Activated effector memory CD4-positive, alpha-beta T cell treated with Interleukin-2 at 50 U/mL for 16 hours (primary cell): ENCODE measurements at places on chromosomes 12 and 14.
A peak's percentile ranks its signal among the peaks of the same experiment; 100 is the strongest.

DNA sequence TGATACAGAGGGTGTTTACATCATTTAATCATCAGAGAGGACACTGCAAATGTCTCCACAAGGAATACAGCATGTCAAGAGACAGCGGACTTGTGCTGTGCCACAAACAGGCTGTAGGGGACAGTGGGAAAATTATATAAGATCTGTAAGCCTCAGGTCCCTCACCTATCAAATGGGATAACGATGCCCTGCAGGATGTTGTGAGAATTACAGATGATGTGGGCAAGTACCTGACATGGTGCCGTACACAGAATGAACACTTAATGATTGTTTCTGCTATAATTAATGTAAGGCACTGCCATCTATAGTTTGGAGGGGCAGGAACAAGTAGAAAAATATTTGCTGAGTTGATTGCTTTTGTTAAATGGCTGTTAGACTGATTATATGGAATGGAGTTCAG is 81.9 kb upstream of the GTF2A1 start:
- DNase-seq: no peak

- no peak for DNase-seq
Observed at GRCh38 chr14:36176524-36176923, at the start of gene PTCSC3. PTCSC3 (minus strand) TSS chr14:36176722.

GRCh38 chr12:45034861-45035265 is 16.0 kb downstream of the DBX2 start:
- DNase-seq: no peak

DNA sequence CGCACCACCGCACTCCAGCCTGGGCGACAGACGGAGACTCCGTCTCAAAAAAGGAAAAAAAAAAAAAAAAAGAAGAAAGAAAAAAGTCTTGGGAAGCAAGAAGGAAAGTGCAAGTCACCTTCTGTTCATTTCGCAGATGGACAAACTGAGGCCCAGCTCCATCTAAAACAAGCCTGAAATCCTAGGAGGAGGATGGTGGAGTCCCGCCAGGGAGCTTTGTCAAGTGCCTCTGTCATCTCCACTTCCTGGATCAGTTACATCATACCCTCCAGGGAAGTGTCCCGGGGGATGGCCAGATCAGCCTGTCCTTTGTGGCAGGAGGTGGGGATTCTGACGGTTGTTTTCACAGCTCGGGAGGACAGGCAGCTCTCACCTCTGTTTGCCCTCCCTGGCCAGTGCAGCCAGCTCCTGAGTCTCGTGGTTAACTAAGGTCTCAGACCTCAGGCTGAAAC is 8.7 kb upstream of the SDSL start:
- no peak for DNase-seq

DNA sequence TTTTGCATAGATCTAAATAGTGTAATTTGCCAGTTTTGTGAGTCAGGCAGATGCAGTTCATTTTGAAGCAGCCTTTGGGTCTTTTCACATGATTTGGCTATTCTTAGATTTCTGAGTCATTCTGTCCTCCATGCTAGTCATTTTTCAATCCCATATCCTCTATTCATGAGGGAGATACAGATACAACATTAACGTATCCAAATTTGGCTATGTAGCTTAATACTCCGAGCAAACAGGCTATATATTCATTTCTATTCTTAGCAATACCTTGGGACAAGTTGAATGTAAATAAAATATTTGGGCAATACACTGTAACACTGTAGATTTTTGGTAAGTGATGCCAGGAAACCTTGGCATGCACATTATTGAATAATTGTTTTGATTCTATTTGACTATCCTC is 270.7 kb upstream of the PDE3A start:
- DNase-seq: no peak

DNA sequence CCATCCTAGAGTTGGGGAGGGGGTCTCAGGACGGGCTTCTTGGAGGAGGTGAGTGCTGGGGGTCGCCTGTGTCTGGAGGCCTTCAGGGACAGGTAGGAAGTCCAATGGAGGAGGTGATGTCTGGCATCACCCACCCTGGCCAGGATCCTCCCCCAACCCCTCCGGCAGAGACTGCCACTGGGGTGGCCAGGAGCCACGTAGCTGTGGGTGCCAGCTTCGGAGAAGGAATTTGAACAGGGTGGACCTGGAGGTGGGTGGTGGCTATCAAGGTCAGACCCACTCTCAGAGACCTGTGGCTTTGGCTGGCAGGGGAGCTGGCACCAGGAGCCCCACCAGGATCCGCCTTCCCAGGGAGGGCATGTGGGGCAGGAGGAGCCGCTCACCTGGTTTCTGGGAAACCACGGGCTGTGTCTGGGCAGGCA is 9.1 kb downstream of the CEP170B start:
- no peak for DNase-seq

GRCh38 chr14:91310606-91311283 is 66.2 kb upstream of the GPR68 start:
- DNase-seq: peak; percentile 32

- no peak for DNase-seq
Observed at GRCh38 chr12:68267892-68268396, 14.5 kb upstream of the IL22 start.

GRCh38 chr12:54337280-54337842 is 12.4 kb downstream of the COPZ1 start:
- DNase-seq: no peak

DNA sequence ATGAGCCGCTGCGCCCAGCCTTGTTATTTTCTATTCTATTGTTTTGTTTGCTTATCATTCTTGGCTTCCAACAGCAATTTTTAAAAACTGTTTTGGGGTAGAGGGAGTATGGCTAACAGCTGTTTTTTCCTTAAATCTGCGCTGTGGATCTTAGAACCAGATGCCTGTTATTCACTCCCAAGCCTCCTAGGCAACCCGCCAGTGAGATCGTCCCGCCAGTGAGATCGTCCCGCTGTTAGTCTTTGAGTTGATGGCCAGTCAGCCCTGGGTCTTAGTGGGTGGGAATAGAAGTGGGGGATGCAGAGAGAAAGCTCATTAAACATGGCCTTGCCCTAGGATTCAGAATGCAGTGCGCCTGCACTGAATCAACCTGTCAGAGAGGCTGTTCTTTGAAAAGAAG is 67.3 kb upstream of the BICD1 start:
- DNase-seq: no peak

DNA sequence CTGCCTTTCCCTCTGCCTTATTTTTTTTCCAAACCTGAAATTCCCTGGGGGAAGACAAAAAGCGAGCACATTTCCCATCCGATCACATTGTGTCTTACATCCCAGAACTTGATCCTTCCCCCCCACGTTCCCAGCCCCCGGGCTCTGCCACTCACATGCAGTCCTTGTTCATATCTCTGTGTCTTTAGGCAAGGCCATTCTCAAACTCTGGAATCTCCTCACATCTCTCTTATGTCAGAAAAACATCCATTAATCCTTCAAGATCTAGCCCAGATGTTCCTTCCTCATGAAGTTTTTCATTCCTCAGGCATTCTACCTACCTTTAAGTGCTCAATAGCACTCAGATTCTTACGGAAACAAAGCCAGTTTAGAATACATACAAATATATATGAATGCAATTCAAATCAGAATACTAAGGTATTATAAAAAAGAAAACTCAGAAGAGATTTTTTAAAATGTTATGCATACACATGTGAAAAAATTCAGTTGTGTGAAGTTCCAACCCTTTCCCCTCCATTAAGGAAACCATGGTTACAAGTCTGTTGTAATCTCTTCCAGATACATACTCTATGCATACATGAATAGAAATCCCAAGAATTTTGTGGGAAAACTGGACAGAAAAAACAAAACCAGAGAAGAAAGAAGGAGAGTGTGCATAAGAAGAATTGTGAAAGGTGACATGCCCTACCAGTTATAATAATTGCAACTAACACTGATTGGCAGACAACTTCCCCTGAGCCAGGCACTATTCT is 120.3 kb downstream of the SLC38A1 start:
- DNase-seq: no peak

GRCh38 chr12:108967869-108968540 is 52.9 kb downstream of the SVOP start:
- no peak for DNase-seq

- peak; percentile 25 for DNase-seq
Observed at GRCh38 chr14:23478109-23478759, 8.7 kb downstream of the NGDN start.

DNA sequence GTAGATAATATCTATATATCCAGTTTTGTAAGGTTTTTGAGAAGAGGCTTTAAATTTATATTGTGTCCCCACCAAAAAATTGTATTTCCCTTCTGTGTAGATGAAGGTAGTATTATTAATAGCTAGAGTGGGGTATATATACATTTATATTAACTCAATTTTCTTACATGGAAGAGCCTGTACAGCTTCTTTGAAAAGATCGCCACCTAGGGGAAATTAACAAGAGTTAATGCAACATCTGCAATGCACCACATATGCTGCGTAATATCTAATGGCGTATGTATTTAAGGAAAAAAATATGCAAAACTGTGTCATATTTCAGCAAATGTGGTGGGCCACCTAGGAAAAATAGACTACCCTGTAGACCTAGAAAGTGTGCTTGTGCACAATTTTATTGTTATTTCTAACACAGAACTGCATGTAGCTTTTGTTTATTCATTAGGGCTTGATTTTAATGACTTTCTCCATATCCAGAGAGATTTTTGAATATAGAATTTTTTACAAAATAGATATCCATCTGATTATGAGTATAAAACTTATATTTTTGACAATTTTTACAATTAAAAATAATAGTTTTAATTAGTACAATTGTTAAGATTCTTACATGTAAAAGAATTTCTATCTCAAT is 14.0 kb downstream of the CCER1 start:
- DNase-seq: no peak

- no peak for DNase-seq
Observed at GRCh38 chr14:102238131-102238530, 66.8 kb downstream of the MOK start.

GRCh38 chr12:123984903-123985302 is 11.9 kb downstream of the ZNF664 start:
- no peak for DNase-seq

GRCh38 chr12:56079723-56080555 is at the start of gene ERBB3:
ERBB3 (plus strand) TSS chr12:56080165; CDS start chr12:56080301, 136 bp downstream.
- DNase-seq: peak; percentile 57

- no peak for DNase-seq
Observed at GRCh38 chr14:70415788-70416187, 1.1 kb downstream of the SYNJ2BP start.

GRCh38 chr12:54975875-54976274 is 8.7 kb downstream of the TESPA1 start:
- DNase-seq: no peak

GRCh38 chr12:56339158-56339422 is 406 bp downstream of the IL23A start:
- DNase-seq: no peak

DNA sequence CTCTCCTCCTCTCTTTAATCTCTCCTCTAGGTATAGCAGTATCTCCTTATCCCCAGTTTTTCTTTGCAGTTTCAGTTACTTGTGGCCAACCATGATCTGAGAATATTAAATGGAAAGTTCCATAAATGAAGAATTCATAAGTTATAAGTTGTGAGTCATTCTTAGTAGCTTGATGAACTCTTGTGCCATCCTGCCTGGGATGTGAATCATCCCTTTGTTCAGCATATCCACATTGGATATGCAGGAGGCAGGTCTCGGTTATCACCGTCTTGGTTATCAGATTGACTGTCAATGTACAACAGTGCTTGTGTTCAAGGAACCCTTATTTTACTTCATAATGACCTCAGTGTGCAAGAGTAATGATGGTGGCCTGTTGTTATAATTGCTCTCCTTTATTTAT is 134.0 kb downstream of the TMEM117 start:
- no peak for DNase-seq

DNA sequence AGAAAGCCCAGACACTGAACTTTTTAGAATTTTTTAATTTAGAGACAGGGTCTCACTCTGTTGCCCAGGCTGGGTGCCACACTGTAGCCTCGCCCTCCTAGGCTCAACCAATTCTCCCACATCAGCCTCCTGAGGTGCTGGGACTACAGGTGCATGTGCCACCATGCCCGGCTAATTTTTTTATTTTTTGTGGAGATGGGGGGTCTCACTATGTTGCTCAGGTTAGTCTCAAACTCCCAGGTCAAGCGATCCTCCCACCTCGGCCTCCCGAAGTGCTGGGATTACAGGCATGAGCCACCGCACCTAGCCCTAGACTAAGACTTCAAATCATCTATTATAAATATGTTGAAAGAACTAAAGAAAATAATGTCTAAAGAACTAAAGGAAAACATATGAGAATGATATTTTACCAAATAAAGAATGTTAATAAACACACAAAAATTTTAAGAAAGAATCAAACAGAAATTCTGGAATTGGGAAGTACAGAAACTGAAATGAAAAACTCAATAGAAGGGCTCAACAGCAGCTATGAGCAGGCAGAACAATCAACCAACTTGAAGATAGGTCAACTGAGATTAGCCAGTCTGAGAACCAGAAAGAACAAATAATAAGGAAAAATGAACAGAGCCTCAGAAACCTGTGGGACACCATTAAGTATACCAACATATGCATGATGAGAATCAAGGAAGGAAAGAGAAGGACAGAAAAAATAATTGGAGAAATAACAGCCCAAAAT is 26.2 kb upstream of the AP4S1 start:
- DNase-seq: no peak

DNA sequence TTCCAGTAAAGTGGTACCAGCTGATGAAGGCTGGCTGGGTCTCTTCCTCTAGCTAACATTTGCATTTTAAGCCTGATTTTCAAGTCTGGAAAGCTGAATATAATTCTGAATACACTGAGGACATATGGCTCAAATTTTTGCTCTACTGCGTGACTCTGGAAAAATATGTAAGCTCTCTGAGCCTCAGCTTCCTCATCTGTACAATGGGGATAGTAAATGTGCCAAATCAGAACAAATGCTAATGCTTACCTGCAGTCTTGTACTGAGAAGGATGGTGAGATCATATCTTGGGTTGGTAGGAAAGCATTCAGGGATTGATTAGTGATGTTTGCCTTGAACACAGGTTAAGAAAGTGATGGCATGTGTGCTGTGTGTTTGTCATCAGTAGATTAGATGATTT is 14.6 kb downstream of the HNF1A start:
- no peak for DNase-seq

DNA sequence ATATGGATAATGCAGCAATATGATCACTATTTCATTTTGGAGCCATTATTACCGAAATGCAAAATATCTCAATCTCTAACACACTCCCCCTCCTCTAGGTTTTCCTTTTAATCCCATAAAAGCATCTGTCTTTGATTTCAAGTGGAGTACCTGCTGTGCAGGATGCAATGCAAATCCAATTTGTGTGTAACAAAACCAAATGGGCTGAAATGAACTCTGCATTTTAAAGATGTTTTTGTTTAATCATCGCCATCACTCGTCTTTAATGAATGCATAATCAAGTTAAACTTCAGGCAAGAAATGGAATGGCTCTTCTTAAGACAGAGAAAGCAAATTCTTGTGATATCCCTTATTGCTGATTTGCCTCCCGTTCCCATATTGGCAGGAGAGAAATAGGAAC is 114.3 kb downstream of the SLC15A5 start:
- DNase-seq: no peak

DNA sequence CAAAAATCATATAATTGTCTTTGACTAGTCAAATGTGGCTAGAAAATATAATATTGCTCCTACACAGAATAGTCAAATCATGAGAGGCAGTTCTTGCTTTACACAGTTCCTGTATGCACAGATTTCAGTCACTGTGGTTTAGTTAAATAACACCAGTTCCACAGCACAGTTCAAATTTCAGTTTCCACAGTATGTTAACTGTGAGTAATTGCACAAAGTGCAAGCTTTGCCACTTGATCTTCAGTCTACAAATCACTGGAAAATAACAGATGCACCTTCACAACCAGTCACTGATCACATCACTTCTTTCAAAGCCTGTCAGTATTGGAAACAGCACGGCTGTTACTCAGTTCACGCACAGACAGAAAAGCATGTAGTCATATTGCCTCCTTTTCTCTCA is 38.7 kb downstream of the KCNH5 start:
- no peak for DNase-seq
